HTR-8/SVneo (cell line): ENCODE measurements at places on chromosomes 16 and 17.

GRCh38 chr17:66737524-66737923 is 97.4 kb upstream of the CACNG5 start:
- DNase-seq = no peak

DNA sequence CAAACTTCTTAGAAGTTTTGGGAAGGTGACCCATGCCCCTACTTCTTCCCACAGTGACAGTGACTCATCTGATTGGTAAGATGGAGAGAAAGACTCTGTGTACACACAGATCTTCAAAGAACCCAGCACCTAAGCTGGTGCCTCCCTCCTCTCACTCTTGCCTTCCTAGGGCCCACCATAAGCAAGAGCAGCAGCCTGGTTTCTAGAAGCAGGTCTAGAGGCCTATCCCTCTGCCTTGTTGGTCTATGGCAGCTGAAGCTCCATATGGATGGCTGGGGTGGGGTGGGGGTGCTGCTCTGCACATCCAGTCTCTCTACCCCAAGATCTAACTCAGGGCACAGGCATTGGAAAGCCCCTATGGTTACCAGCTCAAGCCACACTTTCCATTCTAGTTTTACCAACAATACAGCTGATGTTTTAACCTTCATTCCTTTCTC is 47.5 kb downstream of the STAT3 start:
- no peak for DNase-seq

GRCh38 chr16:84511180-84511800 is 6.8 kb upstream of the MEAK7 start:
- DNase-seq = peak; percentile 84

GRCh38 chr17:1005361-1005946 is 8.5 kb downstream of the TIMM22 start:
- DNase-seq = no peak

- DNase-seq = no peak
Measured at GRCh38 chr17:68640242-68640989, 39.2 kb upstream of the FAM20A start.

DNA sequence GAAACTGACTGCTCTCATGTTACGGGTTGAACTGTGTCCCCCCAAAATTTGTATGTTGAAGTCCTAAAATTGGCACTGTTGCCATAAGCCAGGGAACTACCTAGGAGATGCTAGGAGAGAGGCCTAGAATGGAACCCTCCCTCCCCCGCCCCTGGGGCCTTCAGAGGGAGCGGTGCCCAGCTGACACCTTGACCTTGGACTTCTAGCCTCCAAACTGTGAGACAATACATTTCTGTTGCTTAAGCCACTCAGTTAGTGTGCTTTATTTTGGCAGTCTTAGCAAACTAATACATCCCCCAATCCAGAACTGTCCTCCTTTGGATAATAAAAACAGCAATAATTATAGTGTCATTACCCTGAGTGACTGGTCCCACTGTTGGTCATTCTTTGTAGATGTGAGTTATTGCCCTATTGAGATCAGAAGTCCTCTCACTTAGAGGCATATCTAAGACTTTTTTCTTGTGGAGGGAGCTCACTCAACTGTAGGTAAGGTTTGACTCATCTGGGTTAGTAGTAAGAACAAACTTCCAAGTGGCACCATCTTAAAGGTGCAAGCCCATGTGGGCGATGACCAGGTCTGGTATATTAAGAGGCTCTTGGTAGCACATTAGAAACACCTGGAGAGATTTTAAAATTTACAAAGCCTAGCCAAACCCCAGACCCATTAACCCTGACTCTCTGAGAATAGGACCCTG is 93.0 kb upstream of the HLF start:
- DNase-seq = no peak

GRCh38 chr17:60134396-60135150 is 15.2 kb upstream of the CA4 start:
- DNase-seq = no peak

- DNase-seq = no peak
Measured at GRCh38 chr17:28485049-28485448, 11.6 kb downstream of the SLC13A2 start.

DNA sequence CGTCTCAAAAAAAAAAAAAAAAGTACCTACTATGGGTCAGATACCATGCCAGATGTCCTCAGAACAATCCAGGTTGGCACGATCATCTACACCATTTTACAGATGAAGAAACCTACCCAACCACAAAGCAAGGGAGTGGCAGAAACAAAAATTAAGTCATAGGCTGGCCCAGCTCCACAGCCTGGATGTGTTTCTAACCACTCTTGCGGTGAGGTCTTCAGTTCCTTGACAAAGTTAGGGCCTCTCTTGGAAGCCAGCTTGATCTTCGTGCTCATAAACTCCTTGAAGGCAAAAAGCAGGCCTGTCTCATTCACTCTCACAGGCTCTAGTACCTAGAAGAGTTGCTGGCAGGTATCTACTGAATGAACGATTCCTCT is 6.2 kb downstream of the GGA2 start:
- no peak for DNase-seq

DNA sequence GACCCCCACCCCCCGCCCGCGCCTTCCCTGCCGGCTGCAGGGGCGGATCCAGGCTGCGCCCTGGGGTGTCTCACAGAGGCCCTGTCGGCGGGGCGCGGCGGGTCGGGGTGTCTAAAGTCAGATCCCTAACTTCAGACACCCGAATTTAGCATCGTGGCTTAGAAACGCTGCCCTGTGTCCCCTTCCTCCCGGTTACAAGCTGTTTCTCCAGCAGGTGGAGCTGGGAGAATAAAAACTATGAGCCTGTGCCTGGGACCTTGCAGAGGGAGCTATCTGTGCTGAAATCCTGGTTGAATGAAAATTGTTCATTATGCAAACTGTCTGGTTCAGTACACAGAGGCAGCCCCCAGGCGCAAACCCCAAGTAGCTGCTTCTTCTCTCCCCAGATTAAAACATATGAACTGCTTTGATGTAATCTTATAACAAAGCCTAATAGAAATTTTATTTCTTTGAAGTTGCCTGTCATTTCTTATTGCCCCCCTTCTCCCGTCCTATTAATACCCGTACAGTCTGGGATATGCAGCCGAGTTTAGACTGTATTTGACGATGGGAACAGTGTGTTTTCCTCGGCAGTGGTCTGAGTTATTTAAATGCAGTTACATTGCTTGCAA is 79.0 kb downstream of the RPA1 start:
- DNase-seq = peak; percentile 92

DNA sequence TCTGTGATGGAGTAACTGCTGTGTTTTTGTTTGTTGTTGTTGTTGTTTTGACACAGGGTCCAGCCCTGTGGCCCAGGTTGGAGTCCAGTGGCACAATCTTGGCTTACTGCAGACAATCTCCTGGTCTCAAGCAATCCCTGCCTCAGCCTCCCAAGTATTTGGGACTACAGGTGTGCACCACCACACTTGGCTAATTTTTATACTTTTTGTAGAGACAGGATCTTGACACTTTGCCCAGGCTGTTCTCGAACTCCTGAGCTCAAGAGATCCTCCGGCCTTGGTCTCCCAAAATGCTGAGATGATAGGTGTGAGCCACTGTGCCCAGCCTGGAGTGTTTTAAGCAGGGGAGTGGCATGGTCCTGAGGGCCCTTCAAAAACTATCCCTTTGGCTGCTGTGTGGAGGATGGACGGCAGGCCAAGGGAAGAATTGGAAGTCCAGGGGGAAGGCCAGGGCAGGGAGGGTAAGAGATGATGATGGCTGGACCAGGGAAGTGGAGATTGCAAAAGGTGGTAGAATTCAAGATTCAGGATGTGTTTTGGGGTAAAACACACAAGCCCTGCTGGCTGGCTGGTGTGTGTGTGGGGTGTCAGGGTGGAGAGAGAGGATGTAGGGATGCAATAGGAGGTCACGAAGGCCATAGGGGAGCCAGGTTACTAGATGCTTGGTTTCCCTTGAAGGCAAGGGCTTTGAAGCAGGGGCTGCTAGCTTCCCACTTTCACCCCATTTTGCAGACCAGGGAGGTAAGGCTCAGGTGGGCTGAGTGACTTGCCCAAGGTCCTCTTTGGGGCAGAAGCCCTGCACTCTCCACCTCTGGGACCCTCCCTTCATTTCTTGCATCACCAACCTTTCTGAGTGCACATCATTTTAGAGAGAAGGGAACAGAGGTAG is 18.8 kb upstream of the PLLP start:
- no peak for DNase-seq

DNA sequence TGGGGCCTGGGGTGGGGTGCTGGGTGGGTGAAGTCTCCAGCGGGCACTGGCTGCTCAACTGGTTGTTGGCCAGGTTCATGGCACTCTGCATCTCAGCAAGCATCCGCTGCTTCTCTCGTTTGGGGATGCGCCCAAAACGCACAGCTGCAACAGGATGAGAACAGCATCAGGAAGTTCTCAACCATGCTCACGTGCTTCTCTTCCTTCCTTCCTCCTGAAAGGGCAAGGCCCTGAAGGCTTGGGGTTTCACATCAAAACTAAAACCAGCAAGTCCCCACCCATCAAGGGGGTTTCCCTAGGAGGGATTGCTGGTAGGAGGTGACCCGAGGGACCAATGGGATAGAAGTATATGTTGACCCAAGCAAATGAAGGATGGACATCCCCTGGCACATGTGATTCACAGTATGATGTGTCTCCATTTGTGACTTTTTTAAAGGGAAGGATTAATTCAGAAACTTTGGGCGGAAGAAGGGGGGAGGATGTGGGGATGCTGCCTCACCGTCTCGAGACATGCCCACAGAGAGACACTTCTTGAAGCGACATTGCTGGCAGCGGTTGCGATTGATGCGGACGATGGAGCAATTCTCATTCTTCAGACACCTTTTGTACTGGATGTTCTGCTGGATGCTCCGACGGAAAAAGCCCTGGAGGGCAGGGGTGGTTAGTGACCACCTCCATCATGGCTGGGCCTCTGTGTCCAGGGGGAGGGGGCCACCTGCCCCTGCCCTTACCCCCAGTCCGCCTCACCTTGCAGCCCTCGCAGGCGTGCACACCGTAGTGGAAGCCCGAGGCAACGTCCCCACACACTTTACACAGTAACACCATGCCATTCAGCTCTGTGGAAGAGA is 4.2 kb downstream of the NR1D1 start:
- no peak for DNase-seq

DNA sequence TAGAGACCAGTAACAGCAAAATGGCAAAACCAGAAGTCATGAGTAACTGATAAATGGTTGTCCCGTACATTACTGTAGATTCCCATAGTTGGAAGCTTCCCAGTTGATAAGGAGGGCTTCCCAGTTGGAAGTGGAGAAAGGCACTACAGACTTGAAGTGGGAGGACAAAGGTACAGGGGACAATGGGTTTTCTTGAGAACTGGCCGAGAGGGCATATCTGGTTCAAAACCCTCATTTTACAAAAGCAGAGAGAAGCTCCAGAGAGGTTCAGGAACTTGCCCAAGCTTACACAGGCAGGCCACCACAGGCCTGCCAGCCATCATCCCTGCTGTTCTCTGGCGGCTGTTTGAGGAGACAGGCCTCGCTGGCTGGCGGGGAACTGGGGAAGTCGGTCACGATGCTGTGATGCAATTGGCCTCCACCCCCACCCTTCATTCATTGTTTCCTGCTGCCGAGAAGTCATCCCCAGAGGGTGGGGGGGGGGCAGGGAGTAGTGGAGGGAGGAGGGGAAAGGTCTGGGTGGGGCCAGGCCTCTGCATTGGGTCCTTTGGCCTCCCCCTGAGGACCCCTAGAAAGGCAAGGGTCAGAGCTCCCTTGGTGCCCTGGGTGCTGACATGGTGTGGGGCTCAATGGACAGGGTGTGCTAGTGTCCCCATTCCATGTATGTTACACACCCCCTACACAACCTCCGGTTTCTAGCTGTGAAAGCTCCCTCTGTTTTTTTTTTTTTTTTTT is 3.0 kb downstream of the UBALD2 start:
- no peak for DNase-seq

GRCh38 chr17:9912121-9913099 is 7.3 kb upstream of the RCVRN start:
- no peak for DNase-seq

- no peak for DNase-seq
Measured at GRCh38 chr17:79338152-79338551, 263.5 kb downstream of the ENGASE start.

DNA sequence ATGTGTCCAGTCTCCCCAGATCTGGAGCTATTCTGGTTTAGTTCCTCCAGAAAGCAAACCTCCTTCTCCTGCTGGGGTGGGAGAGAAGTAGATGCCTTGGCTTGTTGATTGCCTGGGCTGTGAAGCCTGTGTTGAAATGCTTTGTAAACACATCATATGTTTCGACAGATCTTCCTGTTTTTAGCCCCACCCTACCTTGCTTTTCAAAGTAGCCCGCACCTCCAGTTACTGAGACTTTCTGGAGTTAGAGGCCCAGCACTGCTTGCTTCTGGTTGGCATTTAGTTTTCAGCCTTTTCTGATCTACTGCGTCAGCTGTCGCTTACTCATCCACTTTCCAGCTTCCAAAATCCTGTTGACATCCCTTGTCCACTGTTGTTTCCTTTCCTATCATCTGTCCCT is 17.9 kb upstream of the NDEL1 start:
- no peak for DNase-seq

DNA sequence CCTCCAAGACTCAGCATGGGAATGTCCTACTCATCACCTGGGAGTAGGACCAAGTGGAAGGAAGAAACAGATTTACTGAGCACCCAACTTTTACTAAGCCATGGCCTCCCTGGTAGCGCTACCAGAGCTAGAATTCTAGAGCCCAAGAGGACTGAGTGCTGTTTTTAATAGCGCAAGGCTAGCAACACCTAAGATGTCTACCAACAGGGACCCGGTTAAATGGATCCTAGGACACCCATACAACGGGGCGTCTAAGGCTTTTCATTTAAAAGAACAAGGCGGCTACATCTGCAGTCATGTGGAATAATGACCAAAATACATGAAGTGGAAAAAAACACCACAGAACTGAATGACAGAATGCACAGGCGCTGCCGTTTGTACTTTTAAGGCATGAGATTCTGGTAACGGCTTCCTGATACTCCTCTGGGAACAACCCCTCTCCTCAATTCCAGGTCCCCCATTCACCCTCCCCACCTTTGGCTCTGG is 5.1 kb downstream of the GGA2 start:
- no peak for DNase-seq

GRCh38 chr16:15810411-15810810 is 46.4 kb downstream of the MYH11 start:
- DNase-seq = no peak

DNA sequence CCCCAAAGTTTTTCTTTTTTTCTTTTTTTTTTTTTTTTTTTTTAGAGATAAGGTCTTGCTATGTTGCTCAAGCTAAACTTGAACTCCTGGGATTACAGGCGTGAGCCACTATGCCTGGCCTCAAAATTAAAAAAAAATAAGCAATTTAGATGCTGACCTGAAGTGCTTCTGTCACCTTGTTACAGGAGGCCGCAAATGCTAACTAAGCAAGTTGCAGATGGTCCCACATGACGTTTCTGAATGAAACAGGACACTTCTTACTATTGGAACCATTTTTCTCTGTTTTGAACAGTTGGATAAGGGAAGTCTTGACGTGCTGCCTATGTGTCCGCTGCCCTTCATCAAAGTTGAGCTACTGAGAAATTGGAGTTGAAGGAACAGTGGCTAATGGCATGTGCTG is 8.8 kb downstream of the ANKRD40CL start:
- no peak for DNase-seq

- DNase-seq = no peak
Measured at GRCh38 chr17:50916708-50917417, 50.7 kb upstream of the TOB1 start.

GRCh38 chr16:89598199-89598598 is 15.2 kb upstream of the DPEP1 start:
- no peak for DNase-seq
